NCI-H510A treated with DMSO at 0.1 percent for 48 hours (cell line): ENCODE measurements at places on chromosomes 13 and 19.

GRCh38 chr13:56659041-56659471 is 481.7 kb upstream of the PRR20A start:
- no peak for DNase-seq

DNA sequence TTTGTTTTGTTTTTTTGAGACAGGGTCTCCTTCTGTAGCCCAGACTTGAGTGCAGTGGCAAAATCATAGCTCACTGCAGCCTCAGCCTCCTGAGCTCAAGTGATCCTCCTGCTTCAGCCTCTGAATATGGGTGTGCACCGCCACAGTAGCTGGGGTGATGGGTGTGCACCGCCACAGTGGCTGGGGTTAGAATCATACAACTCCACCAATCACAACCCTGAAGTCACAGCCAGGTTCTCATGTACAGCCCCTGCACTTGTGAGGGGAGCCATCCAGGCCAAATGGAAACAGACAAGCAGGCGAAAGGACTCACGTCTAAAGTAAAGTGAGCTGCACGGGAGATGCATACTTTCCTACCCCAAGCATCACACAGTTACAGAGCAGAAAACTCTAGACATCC is 63.1 kb upstream of the RANBP3 start:
- DNase-seq, result no peak

DNA sequence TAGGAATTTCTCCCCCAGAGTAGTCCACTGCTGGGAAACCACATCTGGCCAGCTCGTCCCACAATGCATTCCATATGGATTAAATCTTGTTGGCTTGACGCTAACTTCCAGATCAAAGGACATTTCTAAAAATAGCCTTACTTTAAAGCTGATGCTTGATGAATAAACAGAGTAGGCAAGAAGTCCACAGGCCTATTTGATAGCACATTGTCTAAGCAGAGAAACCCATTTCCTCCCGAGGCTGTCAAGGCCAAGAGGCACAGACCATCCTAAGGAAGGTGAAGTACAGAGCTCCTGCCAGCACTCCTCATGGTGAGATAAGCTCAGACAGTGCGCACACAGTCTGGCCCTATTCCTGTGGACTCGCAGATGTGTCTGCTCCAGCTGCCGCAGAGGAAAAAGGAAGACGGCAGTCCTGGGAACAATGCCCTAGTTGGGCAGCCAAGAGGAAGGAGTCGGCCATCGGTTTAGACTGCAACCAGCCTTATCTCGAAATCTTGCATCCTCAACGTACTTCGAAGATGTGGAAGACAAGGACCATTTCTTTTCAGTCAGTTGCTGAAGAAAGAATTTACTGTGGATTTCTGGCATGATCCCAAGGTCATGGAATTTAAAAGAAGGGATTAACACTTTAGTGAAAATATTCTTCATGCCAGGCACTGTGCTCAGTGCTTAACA is 156.8 kb downstream of the RGCC start:
- DNase-seq, result no peak

DNA sequence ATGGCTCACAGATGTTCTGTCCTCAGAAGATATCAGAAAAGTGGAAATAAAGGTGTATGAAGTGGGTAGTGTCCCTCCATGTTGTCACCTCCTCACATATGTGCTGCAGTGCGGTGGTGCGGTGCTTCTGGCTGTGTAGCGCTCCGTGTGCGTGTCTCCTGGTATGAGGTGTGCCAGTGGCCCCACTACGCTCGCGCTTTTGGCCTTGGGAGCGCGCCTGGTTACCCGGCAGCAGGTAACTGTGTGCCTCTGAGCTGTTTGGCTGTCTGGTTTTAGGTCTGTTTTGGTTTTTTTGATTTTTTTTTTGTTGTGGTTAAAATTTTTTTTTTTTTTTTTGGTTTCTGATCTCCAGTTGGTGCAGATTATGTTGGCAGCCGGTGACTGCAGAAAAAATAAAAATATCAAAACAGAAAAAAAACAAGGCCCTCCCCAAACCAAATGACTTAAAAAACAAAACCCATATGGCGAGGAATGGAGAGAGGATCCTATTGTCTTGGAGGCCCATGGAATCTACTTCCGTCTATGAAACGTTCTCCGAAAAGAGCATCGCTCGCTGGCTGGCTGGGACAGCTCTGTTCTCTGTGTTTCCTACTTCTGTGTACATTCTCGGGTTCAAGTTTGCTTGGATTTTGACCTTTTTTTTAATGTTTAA is 7.9 kb downstream of the HNRNPL start:
- DNase-seq, result no peak

DNA sequence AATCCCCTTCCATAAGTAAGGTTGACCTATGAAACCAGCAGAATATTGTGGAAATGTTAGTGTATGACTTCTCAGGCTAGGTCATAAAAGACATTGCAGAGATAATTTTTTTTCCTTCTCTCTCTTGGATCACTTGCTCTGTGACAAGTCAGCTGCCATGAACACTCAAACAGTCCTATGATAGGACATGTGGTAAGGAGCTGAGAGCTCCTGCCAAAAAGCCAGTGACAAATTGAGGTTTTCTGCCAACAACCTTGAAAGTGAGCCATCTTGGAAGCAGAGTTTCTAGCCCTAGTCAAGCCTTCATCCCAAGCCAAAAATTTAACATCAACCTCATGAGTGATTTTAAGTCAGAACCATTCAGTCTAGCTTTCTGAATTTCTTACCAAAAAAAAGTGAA is 270.9 kb upstream of the NBEA start:
- no peak for DNase-seq

GRCh38 chr13:33556828-33557227 is 261.1 kb upstream of the RFC3 start:
- DNase-seq, result no peak

- no peak for DNase-seq
Observed at GRCh38 chr13:28606466-28606865, 52.5 kb upstream of the POMP start.

GRCh38 chr13:31015199-31015598 is 82.7 kb downstream of the TEX26 start:
- DNase-seq, result no peak

DNA sequence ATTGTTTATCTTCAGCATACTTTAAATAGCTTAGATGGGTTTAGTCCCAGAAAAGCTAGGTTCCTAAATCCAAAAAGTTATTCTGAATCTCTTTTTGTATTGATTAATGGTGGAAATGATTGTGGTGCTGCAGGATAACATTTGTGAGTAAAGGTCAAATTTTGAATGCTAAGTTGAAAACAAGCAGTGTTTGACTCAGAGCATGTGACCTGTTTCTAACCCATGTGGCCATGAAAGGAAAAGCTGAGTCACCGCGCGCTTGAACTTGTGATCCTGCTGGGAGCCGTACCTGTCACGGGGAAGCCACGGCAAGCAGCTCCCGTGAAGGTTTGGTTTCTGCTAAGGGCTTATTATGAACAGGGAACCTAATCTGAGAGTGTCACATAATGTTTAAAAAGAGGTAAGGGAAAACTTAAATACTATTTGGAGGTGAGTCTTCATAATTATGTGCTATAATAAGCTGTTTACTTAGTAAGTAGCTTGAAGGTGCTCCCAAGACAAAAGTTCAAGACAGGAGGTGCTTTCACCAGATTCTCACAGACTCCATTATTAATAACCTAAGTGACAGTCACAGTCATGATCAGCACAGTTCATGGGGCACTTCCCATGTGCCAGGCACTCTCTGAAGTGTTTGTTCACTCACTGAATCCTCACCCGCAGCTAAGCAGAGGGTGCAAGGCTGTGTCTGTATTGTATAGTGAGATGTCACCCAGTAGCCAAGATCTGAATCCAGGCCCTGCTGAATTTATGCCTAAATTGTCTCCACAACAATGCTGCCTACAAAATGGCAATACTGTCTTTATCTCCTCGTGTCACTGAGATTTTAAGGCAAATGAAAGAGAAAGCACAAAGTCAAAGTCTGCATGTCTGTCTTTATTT is 286.5 kb downstream of the MYO16 start:
- peak; percentile 65 for DNase-seq

DNA sequence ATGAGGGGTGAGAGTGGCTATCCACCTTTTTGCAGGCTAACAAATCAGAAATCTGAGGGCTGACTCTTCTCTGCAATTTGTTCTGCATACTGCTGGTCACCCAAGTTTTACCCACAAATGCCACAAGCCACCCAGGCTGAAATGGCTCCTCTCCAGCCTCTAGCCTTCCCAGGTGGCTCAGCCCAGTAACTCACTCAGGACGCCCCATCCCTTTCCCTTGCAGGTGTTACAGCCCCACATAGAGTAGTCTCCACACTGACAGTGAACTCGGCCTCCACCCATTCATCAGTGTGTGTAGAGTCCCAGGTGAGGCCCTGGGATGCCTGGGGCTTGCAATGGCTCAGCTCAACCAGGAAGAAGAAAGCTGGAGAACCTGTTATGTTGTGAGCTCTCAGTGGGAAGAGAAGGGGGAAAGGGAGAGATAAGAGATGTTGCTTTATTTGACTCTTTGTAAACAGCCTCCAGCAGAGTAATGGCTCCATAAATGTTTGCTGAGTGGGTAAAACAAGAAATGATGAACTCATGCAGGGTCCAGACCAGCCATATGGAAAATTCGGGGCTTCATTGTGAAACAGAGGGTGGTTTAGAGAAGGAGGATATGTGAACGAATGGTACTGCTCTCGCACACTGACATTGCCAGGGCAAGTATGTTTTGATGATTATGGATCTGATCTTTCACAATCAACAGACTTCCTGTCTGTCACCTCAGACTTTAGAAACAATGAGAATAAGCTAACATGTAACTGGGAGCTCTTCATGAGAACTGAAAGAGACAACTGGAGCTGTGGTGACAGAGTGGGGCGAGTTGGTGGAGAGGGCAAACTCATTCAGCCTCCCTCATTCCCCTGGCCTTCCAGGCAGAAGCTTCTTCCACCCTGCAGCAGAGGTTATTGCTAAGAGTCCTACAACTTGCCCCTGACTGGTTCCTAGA is 74.2 kb upstream of the RFC3 start:
- DNase-seq, result no peak

DNA sequence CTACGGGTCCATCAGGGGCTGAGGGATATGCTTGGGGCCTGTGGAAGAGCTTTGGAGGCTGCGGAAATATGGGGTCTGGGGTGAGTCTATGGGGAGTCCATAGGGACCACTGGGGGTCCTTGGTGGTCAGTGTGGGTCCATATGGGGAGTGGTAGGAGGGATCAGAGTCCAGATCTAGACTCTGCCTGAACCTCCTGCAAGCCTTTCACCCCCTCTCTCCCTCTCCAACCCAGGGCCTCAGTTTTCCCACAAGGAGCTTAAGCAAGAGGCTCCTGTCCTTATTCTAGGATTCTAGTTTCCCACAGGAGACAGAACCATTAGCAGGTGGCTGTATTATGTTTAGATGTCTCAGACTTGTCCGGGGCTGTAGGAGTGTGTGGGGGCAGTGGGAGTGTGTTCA is 161.9 kb upstream of the TSHZ3 start:
- DNase-seq, result no peak

GRCh38 chr19:50551715-50552187 is 16.5 kb downstream of the LRRC4B start:
- no peak for DNase-seq

DNA sequence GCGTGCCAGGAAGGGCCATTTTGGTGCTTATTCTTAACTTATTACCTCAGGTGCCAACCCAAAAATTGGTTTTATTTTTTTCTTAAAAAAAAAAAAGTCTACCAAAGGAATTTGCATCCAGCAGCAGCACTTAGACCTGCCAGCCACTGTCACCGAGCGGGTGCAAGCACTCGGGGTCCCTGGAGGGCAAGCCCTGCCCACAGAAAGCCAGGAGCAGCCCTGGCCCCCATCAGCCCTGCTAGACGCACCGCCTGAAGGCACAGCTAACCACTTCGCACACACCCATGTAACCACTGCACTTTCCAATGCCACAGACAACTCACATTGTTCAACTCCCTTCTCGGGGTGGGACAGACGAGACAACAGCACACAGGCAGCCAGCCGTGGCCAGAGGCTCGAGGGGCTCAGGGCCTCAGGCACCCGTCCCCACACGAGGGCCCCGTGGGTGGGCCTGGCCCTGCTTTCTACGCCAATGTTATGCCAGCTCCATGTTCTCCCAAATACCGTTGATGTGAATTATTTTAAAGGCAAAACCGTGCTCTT is 49.3 kb downstream of the RAB20 start:
- DNase-seq, result no peak

DNA sequence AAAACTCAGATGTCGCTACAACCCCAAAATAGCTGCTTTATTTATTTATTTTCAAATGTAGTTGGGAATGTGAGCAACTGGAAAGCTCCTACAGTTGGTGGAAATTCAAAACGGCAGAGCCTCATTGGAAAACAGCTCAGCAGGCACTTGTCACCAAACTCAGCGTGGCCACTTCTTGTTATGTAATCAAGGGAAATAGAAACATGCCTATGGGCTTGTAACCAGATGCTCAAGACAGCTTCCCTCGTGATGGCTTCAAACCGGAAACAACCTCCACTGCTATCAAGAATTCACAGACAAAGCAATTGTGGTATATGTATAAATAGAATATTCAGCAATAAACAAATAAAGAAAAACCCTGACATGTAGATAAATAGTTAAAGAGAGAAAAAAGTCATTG is 627.8 kb upstream of the SLC10A2 start:
- DNase-seq, result peak; percentile 62

- DNase-seq, result no peak
Observed at GRCh38 chr13:95217920-95218830, 83.1 kb downstream of the ABCC4 start.

- no peak for DNase-seq
Observed at GRCh38 chr13:77029436-77029835, 2.5 kb upstream of the FBXL3 start.

GRCh38 chr13:27482983-27483382 is 32.6 kb upstream of the MTIF3 start:
- DNase-seq, result no peak

DNA sequence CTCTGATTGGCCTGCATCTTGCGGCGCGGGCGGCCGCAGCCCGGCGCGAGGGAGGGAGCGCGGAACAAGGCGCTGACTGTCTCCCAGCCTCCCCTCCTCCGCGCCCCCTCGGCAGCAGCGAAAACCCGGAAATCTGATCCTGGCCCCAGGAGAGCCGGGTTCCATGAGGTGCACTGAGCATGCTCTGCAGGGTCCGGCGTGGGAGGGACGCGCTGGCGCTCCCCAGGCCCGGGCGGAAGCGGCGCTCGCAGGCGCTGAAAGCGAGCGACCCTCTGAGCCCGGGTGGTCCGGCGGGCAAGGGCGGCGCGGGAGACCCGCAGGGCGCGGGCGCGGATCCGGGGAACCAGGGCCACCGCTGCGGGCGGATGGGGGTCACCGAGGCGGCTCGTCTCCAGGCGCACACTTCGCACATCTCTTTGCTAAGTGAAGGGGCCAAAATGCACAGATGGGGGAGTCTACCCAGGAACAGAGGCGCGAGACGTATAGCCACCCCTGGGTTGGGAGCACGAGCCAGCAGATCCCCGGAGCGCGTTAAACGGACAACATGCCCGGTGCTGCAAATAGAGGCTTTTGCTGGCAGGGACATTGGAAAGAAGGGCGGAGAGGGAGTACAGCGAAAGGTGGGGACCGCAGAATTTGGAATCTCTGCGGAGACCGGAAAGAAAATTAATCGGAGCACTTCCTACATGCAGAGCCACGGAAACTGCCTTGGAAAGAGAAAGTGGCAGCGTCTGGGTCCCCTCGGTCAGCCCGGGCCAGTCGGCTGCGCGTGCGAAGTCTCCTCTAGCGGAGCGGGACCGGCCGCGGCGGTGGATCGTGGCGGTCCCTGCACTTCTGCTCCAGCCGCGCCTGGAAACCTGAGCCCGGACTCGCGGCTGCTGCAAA is 510 bp upstream of the PCDH9 start:
- peak; percentile 79 for DNase-seq
